ENCODE measurements at places on chromosomes 12 and 14.
A peak's percentile ranks its signal among the peaks of the same experiment; 100 is the strongest.

DNA sequence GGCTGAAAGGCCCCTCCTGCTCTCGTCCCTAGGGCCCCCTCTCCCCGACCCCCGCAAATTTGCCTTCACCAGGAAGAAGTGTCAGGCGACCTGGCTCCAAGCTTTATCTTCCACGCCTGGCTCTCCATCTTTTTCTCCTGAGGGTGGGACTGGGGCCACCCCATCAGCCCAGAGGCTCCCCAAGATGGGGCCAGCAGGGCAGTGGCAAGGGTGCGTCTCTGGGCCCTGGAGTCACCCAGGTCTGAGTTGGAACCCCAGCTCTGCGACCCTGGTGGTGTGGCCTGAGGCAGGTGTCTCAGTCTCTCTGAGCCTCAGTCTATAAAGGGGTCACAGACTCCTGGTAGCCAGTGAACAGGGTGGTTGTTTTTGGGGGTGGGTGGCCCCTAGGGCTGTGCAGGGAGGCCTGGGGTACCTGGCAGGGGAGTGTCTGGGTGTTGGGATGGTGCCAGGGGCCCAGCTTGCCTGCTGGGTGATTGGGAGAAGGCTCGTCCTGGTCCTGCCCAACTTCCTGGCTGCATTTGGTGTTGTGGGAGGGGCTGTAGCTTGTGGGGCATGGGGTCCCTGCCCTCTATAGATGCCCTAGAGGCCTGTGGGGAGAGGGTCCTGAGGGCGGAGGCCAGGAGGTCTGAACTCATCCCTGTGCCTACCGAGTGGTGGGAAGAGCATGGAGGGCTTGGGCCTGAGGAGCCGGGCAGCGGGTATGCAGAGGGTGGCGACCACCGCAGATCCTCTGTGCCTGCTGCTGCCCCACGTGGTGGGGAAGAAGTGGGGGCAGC, 7.6 kb downstream of the KIF26A start:
- no peak for DNase-seq

DNA sequence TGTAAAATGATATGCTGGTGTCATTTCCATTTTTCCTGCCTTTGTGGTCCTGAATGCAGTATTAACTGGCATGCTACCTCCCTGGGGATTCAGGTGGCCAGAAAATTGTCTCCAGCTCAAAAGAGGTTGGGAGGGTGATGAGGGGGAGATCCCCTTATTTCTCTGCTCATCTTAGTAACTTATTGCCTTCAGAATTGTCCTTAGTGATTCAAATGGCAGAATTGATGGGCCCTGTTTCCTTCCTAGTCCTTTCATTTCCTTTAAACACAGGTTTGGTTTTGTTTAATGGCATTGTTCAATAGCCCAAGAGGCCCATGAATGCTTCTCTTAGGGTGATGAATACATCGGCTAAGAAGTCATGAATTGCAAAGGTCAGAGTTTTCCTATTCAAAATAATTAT, 207.0 kb downstream of the SLC41A2 start:
- DNase-seq = no peak

- DNase-seq = no peak
Measured at GRCh38 chr14:103434868-103435442, 49.7 kb downstream of the MARK3 start.

DNA sequence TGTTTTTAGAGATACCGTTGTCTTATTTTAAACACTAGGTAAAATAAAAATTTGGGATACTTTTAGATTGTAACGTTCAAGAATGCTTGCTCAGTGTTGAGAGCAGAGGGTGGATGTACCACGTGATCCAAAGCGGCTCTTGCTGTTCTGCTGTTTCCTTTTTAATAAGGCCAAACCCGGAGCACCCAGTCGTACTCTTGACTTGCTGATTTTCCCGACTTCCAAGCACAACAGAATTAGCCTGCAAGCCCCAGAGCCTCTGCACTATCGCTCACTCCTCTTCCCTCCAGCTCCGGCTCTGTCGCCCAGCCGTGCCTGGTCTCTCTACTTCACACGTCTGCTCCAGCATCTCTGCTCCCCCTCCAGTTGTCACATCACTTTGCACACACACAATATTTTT, 77.3 kb downstream of the EMP1 start:
- no peak for DNase-seq

DNA sequence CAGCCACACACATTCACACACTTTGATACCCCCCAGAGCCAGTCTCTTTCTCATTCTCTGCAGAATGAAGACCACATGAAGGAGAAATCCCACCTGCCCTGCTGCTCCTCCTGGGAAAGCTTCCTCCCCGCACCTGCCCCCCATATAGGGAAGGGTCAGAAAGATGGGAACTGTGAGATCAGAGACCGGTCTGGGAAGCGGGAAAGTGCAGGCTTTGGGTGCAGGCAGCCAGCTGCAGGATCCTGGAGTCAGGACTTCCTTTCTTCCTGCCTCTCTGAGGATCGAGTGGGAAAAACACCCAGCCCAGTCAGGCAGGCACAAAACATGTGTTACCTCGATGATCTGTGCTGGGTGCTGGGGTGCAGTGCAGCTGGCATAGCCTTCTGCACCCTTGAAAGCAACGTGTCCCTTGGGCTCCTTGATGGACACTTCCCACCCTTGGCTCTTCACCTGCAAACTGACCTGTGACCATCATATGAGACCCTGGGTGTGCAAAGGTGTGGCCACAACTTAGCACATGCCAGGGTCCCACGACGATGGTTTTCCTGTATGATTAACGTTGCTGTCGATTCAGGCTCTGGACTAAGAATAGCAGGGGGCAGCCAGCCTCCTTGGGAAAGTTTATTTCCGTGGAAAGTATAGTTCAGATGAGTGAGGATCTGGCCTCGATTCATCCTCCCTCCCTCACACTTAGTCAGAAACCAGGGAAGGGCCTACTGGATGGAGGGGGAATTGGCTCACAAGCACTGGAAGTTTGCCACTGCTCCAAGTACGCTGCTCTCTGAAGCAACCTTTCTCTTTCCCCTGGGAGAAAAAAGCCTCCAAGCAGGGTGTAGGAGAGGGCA, 105.4 kb upstream of the MED13L start:
- DNase-seq = no peak

GRCh38 chr14:77113644-77114043, 15.6 kb downstream of the CIPC start:
- DNase-seq = no peak

DNA sequence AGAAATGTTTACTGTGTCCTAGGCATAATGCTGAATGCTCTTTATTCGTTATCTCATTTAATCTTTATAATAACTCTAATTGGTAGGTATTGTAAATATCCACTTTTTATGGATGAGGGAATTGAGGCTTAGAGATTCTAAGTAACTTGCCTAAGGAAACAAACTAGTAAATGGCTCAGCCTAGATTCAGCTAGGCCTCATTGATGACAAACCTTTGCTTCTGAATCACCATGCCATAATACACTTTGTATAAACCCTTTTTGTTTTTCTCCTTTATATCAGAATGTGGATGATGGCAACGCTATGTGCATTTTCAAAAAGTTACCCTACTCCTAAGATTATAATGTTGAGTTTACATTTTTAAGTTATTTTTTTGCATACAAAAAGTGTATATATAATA, 34.0 kb downstream of the MNAT1 start:
- DNase-seq = no peak

DNA sequence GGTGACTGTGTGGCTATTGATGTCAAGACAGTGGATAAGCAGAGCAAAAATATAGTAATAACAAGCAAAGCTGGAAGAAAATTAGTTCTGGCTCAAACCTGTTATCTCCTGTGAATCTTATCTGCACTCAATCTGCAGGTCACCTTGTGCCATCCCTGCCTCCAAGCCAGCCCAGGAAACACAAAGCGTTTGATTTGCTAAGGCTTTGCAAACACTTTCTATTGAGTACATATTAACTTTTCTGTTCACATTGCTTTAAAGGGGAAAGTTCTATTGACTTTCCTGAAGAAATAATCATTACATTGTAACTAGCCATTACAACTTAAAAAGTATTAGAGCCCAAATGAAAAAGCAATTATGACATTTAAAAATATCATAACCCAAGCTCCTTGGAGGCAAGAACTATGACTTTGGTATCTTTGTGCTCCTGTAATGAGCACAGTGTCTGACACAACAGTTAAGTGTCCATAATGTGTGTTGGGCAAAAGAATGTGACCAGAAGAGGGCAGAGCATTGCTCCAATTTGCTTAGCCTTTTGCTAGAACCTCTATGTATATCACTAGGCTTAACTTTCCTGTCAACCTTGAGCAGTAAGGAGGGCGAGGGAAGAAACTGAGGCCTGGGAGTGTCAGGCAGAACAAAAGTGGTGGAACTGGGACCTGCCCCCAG, 24.7 kb downstream of the SERPINA3 start:
- no peak for DNase-seq

DNA sequence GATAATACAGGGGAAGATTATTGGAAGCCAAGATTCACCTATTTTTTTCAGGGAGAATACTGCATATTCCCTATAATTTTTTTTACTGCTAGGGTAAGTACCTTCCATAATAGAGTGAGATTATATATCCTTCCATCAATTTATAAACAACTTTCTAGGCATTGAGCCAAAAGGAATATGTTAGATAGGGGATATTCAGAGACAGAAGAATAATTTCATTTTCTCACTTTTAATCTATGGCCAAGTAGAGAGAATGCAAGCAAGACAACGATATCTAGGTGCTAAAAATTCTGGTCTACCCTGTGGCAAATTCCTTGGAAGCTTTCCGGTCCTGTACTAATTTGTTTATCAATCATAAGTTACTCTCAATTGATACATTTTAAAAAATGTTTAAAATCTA, 69.7 kb upstream of the STAC3 start:
- DNase-seq = no peak

GRCh38 chr12:14970473-14970872, 2.4 kb upstream of the PDE6H start:
- DNase-seq = no peak

DNA sequence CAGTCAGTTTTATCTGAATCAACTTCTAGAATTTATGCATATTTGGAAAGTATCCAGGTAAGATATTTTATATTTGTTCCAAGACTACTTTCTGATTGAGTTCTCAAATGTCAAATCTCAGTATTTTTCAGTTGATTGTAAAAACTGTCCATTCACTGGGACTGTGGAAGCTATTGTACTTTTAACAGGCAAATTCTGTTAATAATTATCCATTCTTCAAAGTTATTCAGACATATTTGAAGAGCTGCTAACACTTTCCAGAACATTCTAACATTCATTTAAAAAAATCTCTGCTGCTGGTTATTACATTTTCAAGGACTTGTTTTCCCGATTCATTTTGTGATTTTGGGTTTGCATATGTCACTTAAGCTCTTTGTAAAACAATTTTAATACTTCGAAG, 59.7 kb downstream of the PIK3C2G start:
- no peak for DNase-seq

DNA sequence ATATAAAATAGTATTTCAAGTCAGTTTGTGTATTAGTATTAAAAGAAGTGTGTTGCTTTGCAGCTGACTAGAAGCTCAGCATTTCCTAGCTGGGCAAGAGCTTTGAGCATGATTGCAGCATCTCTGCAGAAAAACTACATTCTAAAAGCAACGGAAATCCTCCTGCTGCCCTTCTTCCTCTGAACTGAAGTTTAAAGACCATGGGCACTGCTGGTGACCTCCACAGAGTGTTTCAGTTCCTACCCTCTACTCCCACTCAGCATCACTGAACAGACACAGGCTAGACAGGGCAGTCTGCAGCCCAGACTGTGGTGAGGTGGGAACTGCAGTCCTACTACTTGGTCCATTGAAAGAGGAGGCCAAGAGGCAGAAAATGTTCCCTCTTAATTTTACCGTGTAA, 59.0 kb downstream of the FAR2 start:
- DNase-seq = no peak

DNA sequence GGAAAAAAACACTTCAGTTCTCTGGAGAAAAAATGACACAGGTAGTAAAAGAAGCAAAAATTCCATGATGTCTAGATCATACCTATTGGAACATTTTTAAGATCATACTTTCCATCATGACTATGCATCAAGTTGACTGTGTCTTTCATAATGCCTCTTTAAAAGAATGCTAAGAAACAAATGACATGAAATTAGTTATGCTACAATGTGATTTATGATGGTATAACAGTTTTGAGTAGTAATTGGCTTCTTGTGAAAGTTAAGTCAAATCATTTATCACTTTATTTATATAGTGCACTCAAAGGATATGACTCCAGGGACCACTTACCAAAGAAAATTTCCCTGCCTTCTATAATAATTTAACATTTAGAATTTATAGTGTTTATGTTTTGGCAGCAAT, 28.5 kb downstream of the RASSF9 start:
- no peak for DNase-seq

DNA sequence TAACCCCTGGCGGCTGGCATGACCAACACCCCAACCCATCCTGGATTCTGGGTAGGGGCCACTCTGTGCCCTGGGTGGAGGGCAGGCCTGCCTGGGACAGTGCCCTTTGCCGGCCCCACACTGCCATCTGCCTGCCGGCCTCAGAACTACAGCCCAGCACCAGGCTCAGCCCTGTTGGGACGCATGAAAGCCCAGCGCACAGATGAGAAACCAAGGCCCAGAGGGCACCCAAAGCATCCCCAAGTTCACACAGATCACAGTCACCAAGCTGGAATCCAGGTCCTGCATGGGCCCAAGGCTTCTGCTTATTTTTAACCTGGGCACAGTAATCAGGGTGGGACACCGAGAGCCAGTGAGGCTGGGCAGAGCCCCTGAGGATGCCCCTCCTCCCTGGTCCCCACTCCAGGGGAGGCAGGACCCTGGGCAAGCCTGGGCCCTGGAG, 26.2 kb downstream of the RFLNA start:
- DNase-seq = peak; percentile 60

DNA sequence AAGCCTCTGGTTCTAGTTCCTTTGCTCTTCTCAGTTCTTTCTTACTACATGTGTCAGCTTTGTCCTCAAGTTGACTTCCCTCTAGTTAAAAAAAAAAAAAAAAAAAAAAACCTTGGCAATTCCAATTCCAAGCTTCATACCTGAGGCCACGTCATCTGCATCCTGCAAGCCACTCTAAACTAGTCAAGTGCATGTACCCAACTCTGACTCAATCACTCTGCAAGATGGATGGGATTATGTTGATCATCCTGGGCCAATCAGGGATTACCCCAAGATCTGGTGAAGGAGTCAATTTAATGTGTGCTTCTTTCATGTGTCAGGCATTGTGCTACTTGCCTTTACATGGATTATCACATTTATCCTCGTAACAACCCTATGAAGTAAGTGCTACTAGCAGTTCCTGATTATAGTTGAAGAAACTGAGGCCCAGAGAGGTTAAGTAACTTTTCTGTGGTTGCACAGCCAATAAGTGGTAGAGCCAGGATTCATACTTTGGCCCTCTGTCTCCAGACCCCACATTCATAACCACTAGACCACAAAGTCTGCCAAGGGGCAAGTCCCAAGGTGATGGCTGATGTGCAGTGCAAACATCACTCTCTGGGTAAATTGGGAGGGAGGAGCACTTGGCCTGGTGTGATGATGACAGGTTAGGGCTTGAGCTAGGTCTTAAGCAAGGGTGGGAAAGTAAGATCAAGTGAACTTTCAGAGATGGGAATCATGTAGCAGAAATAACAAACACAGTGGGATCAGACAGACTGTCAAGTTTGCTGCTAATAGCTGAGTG, 17.3 kb upstream of the CCND2 start:
- no peak for DNase-seq

DNA sequence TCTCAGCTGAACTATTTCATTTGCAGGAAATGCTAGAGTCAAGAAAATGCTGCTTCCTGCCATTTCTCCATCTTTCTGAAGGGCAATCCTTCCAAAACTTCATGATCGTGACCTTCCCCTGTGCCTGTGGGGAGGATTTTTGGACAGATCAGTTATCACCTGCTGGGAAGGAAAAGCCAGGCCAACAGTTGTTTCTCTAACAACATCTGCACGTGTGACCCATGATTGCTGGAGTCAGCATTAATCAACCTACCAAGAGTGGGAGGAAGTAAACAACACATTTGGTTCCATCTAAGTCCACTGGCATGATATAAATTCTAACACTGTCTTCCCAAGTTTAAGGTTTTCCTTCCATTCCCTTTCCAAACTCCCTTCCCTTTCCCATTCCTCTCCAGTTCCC, 172.7 kb downstream of the APAF1 start:
- DNase-seq = no peak

Data from GM06990 (cell line).